Frontal cortex (tissue), 4 donors: ENCODE measurements at places on chromosomes 1 and 21.

DNA sequence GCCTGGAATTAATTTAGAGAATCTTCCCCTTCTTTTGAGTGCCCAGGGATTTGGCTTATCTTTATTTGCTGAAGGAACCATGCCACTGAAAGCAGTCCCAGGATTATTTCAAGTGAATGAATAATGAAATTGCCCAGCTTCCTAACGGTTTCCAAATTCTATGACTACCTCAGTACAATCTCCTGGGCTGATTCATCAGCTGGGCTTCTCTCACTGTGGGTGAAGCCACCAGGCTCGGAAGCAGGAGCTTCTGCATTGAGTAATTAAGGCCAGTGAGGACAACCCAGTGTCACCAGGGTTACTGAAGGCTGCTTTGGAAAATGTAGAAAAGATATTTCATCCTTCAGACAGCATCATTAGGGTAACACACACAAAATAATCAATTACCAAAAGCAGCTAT lies 169.8 kb downstream of the DAB1 start:
- DNase-seq = no peak

DNA sequence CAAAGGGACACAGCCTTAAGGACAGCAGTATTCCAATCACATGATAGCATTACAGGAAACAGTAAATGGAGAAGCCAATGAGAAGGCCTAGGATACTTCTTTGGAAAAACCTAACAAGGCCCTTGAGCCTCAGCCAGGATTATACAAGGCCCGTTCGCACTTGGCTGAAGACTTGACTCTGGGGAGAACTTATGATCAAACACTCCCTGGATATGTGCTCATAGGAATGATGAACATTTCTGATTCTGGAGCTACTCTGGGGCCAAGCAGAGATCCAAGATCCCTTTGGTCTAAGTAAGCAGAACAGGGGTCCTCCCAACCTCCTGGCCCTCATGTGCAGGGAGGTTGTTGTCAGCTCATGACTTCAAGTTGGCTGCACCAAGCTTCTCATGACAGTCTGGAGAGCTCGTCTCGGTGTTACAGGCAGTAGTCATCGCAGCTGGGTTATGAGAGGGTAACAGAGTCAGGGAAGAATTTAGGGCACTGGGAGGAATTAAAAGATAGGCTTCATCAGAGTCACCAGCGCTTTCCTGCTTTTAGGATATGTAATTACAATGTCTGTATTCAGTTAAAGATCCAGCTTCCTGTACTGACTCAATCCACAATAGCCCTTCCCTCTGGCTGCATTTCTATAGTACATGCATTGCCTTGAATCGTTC lies 92.5 kb upstream of the IRF2BP2 start:
- no peak for DNase-seq

DNA sequence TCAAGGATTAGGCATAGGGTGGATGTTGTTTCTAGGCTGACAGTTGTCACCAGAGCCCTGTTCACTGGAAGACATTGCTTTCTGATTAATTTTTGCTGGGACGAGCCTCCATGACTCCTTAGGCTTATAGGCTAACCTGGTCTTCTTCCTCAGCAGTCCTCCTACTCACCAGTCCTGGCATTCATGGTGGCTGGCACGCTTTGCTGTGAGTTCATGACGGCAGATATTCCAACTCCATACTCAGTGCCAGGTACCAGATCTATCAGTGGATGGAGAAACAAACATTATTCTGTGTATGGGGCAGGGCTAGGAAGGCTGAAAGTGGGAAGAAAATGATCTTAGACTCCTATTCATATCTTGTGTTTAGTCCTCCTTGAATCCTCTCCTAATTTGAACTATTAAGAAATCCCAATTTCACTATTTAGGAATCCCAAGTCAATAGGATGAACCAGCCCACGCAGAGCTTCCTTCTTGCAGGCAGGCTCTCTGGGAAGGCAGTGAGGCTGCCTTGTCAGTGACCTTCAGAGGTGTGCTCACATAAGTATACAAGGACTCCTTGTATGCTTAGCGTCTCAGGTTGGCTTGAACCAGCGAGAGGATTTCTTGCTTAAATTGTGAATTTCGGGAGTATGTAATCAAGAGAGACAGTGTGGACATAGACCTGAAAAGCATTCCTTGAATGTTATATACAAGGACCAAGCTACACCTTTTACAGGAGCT lies 174.6 kb upstream of the KIAA0040 start:
- no peak for DNase-seq

- DNase-seq = no peak
Measured at GRCh38 chr1:208934933-208935332, 648.6 kb upstream of the CAMK1G start.

DNA sequence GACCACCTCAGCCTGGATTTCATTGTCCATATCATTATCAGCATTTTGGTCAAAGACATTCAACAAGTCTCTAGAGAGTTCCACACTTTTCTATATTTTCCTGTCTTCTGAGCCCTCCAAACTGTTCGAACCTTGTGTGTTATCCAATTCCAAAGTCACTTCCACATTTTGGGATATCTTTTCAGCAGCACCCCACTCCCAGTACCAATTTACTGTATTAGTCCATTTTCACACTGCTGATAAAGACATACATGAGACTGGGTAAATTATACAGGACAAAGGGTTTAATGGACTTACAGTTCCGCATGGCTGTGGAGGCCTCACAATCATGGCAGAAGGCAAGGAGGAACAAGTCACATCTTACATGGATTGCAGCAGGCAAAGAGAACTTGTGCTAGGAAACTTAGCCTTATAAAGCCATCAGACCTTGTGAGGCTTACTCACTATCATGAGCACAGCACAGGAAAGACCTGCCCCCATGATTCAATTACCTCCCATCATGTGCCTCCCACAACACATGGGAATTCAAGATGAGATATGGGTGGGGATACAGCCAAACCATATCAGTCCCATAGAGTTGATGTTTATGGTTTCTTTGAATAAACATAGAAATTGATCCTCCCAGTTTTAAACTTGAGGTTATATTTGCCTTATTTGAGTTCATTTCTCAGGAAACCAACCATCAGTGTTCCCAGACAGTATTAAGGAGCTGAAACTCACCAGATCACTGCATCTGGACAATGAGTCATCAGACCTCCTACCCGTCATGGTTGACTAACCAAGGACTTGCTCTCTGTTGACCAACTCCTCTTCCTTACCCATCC lies 322.7 kb upstream of the DUSP10 start:
- no peak for DNase-seq

DNA sequence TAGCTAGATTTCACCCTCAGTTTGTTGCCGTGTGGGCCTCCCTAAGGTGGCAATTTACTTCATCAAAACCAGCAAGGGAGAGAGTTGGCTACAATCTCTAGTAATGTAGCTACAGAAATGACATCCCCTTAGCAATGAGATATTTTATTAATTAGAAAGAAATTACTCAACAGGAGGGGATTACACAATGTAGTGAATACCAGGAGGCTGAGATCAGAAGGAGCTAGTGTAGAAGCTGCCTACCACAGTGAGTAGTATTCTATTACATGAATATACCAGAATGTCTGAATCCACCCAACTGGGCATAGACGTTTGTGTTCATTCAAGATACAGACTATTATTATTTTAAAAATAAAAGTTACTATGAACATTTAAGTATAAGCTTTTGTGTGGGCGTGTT lies 868.2 kb upstream of the CXADR start:
- DNase-seq = no peak

GRCh38 chr1:244732851-244733450 lies 80.0 kb downstream of the DESI2 start:
- no peak for DNase-seq

- no peak for DNase-seq
Measured at GRCh38 chr1:204841798-204842197, 28.9 kb upstream of the NFASC start.

DNA sequence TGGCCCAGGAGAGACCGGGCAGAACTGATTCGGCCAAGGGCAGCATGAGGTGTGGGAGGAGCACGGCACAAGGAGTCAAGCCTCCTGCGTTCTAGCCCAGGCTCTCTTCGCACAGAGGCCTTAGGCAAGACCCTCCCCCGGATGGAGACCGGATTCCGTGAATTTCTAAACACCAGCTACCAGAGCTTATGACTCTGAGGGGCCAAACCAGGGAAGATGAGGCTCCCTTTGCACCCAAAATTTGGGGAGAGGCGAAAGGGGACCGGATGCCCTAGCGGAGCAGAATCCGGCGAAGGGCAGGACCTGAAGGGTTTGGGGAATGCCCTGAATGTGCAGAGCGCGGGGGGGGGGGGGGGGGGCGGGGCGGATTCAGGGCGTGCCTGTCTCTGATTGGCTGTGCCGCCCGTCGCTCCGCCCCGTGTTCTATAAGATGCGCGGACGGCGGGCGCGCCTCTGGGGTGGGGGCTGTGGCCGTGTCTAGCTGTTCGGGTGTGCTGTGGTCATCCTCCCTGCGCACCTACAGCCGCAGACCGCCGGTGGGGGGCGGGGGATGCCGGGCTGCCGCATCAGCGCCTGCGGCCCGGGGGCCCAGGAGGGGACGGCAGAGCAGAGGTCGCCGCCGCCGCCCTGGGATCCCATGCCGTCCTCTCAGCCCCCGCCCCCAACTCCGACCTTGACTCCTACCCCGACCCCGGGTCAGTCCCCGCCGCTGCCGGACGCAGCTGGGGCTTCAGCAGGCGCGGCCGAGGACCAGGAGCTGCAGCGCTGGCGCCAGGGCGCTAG lies at the start of gene TRNP1:
TRNP1 (plus strand) TSS at position 456 of the 783 bp plus-strand sequence; CDS start at position 551, 95 bp downstream.
- DNase-seq = peak; percentile 94

DNA sequence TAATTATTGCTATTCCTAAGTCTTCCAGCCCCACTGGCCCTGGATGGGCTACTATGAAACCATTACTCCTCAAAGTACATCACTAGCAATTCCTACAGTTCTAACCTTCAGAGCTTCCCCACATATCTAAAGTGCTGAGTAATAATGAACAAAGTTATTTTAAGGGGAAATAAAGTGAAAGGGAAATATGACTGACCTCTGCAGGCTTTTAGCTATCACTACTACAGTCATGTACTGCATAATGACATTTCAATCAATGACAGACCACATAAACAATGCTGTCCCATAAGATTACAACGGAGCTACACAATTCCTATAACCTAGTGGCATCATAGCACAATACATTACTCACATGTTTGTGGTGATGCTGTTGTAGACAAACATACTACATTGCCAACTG lies 32.5 kb upstream of the ASPM start:
- DNase-seq = no peak

GRCh38 chr1:169102567-169102966 lies 3.9 kb upstream of the ATP1B1 start:
- DNase-seq = no peak

DNA sequence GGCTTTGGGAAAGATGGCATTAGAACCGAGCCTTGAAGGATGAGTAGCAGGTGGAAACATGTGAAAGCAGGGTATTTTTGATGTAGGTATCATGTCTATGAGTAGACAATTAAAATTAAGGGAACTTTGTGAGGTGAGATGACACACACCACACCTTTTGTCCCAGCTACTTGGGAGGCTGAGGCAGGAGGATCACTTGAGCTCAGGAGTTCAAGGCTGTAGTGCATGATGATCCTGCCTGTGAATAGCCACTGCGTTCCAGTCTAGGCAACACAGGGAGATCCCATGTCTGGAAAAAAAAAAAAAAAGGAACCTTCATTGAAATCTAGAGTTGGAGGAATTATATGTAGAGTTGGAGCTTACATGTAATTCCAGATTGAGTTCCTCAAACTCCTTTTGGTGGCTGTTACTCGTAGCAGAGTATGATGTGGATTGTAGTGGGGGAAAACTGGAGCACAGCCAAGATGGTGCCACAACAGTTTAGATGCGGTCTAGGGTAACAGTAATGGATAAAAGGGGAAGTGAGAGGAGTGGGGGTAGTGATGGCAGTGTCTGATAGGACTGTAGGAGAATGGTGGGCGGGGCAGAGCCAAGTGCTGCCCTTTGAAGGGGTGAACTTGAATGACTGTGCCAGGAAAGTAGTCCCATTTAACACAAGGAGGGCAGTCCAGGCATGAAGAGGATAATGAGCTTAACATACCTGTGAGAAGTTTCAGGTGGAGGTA lies 17.4 kb downstream of the AK4 start:
- no peak for DNase-seq

DNA sequence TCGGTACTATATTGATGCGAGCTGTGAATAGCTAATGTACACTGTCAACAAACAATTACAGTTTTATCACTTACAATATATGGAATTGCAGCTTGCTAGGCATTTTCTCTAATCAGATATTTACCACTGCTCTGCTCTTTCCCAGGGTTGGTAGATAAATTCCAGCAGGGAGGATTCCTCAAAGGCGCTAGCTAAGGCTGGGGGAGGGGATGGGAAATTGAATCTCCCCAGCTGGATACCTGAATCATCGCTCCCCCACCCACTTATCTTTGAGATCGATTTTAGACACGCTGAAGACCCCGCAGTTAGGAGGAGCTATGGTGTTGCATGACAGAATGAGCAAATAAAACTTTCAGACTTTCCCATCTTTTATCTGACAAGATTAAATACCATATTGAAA lies 127.2 kb downstream of the CSMD2 start:
- DNase-seq = no peak

- DNase-seq = no peak
Measured at GRCh38 chr1:155451199-155451598, 111.4 kb downstream of the ASH1L start.

DNA sequence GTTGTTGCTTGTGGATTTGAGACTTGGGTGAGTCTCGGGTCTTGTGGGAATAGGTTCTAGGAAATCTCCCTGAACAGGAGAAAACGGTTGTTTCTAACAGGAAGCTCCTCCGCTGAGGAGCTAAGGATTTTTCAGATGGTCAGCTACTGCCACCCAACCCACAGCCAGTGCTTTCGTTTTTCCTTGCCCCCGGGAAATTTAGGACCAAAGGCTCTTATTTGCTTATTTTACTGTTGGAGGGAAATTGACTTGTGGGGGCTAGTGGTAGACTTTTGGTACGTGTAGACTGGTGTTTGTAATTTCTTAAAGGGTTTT lies 792 bp downstream of the SNX7 start:
- no peak for DNase-seq

DNA sequence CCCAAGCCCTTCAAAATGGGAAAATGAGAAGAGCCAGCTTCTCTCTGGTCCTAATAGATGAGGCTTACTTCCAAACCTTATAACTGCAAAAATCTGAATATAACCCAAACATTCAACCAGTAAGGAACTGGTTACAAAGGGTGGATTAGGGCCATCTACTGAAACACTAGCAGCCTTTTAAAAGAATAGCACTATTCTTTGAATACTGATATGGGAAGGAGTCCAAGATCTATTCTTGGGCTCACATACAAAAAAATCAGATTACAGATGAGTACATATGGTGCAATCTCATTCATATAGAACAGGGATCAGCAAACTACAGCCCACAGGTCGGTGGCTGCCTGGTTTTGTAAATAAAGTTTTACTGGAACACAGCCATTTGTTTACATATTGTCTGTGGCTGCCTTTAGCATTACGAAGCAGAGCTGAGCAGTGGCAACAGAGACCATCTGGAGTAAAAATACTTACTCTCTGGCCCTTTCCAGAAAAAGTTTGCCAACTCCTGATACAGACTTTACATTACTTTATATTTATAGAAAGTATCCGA lies 167.7 kb downstream of the ZSCAN20 start:
- DNase-seq = no peak

GRCh38 chr1:48772211-48772610 lies 4.5 kb downstream of the BEND5 start:
- no peak for DNase-seq

- no peak for DNase-seq
Measured at GRCh38 chr1:207691841-207692240, 46.9 kb downstream of the CR1L start.

GRCh38 chr1:157585984-157586383 lies 11.9 kb downstream of the FCRL4 start:
- no peak for DNase-seq
